ENCODE measurements at places on chromosomes 5 and 9.
A peak's percentile ranks its signal among the peaks of the same experiment; 100 is the strongest.

DNA sequence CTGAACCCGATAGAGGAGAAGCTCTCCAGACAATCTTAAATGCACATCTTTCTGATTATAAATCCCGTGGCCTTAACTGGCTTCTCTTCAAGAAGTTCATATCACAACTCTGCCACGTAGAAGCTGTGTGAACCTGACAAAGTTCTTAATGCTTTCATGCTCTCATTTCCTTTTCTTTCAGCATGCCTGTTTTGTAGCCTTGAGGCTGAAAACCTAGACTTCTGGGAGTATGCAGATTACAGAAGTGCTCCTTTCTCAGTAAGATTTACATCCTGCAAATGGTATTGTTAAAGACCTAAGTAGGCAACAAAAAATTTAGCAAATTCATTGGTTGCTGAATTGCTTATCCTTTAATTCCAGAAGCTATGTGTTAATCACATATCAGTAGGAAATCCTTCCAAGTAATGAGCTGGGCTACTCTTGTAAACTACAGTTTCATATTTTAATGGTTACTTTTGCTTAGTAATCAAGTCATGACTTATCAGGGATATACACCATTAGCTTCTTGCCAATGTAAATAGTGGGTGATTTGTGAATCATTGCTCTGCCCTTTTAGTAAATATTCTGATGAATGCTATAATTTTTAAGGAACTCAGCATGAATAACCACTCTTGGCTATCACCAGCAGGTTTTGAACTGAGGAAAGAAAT, 334.7 kb downstream of the FBXL7 start:
- DNase-seq, result no peak

DNA sequence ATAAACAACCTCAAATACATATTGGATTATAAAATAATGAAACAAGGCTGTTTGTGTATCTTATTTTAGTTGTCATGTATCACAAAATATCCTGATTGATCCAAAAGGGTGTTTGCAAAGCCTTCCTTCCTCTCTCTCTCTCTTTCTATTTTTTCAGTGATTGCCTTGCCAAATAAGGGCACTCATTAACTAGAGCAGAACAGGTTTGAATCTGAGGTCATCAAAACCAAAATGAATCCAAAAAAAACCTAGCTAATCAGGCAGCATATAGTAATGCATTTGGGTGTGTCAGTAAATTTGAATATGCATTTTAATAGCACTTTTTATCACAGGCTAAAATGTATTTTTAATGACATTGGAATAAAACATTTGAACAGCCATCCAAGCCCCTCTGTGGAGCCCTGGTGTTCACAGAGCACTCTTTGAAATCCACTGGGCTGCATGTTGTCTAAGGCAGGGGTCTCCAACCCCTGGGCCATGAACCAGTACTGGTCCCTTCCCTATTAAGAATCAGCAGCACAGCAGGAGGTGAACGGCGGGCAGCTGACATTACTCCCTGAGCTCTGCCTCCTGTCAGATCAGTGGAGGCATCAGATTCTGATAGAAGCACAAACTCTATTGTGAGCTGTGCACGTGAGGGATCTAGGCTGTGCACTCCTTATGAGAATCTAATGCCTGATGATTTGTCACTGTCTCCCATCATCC, 171.8 kb upstream of the RAI14 start:
- no peak for DNase-seq

- DNase-seq, result no peak
These were observed 124.3 kb downstream of the TLR4 start for GRCh38 chr9:117828466-117828865.

- DNase-seq, result no peak
These were observed 18.9 kb upstream of the UBLCP1 start for GRCh38 chr5:159244163-159244562.

- no peak for DNase-seq
These were observed 43.2 kb downstream of the WWC1 start for GRCh38 chr5:168334695-168335094.

- DNase-seq, result no peak
These were observed 419.5 kb upstream of the CTNND2 start for GRCh38 chr5:12323637-12324229.

DNA sequence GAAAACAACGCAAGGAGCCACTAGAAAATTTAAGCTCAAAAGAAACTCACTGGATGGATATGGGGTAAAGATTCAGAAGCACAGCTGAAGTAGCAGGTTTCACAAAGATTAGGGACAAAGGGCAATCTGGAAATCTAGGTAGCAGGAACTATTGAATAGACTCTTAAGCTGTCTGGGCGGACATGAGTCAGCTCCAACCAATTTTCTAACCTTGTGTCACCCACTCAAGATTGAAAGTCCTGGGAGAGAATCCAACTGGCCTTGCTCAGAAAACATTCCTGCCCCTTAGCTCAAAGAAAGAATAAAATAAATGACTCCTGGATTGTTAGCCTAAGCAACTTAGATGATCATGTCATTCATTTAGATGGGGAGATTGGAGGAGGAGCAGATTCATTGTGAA, 69.2 kb downstream of the STK32A start:
- no peak for DNase-seq

DNA sequence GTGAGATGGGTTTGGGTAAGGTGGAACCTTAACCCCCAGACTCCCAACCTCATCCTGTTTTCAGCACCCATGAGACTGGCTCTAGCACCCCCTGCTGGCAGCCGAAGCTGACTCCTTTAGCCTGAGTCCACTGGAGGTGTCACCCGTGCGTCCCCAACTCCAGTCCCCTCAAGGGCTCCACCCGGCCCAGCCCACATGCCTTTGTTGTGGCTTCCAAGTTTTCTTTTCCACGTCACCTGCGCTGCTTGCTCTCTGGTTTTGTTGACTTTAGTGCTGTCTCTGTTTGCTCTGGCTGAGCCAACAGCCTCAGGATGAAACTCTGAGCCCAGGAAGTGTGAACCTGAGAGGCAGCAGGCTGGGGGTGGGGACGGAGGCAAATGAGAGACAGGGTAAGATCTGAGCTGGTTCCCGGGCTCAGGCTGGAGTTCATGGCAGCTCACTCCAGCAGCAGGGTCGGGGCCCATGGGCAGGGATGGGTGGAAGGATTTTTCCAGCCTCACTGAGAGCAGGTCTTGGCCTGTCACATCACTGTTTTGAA, 13.2 kb upstream of the AQP7 start:
- DNase-seq, result peak; percentile 30

GRCh38 chr5:31809050-31809870, 170.3 kb downstream of the PDZD2 start:
- DNase-seq, result peak; percentile 69

- no peak for DNase-seq
These were observed 57.9 kb downstream of the PLCXD3 start for GRCh38 chr5:41452506-41452905.

GRCh38 chr5:78757269-78758053, 108.9 kb upstream of the LHFPL2 start:
- no peak for DNase-seq

GRCh38 chr5:126987271-126987899, 43.0 kb downstream of the MARCHF3 start:
- no peak for DNase-seq

DNA sequence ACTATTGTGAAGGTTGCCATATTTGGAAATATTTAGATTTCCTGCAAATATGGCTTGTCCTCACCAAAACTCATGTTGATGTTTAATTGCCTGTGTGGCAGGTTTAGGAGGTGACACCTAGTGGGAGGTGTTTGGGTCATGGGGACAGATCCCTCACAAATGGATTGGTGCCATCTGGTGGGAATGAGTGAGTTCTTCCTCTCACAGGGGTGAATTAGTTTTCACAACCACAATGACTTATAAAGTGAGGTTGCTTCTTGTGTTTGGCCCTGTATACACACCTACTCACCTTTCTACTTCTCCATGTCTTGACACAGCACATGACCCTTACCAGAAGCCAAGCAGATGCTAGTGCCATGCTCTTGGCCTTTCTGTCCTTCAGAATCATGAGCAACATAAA, 41.1 kb downstream of the ISOC1 start:
- no peak for DNase-seq

DNA sequence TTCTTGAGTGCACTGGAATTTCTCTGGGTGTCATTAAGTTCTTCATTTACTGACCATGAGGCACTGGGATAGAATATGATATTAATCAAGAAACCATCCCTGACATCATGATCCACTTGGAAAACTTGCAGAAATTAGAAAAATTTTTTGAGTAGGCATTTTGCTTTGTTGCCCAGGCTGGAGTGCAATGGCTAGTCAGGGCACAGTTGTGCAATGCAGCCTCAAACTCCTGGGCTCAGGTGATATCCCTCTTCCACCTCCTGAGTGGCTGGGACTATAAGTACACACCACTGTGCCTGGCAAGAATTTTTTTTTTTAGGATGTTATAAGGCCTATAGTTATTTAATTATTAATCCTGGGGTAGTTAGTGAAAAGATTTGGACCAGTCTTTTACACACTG, 106.5 kb downstream of the STK32A start:
- no peak for DNase-seq

DNA sequence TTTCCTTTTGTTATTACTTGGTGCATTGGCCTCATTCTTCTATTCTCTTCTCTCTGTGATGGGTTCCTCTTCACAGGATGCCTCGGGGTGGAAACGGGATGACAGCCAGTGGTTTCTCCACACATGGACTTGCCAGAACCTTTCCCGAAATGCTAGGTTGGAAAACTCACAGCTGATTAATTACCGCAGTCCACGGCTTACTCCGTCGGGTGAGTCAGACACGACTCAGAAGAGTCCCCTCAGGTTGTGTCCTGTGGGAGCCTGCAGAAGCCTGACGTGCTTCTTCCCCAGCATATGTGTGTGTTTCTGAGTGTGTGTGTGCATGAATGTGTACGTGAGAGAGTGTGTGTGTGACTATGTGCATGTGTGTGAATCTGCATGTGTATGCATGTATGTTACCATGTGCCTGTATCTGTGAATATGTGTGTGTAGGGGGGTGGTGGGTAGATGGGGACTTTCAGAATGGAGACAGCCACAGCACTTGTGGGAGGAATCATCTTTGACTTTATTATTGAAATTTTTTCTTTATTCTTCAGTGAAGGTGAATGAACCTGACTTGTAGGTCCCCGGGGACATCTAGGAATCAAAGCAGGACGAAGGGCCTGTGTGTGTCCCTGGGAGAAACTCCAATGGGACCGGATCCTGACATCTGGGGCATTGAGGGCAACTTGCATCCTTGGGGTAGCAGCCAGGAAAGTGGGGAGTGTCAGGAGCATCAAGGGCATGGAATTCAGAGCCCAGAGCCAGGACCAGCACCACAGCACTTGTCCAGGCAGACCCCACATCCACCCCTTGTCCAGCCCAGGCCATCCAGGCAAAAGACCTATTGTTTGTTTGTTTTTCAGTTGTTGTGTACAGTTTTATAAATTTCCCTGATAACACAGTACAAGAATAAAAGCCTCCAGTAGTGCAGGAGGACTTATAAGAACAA, 21.9 kb upstream of the MED10 start:
- no peak for DNase-seq

GRCh38 chr5:102018690-102019089, 277.4 kb downstream of the SLCO4C1 start:
- no peak for DNase-seq

GRCh38 chr9:110911659-110912418, 126.4 kb downstream of the LPAR1 start:
- no peak for DNase-seq

DNA sequence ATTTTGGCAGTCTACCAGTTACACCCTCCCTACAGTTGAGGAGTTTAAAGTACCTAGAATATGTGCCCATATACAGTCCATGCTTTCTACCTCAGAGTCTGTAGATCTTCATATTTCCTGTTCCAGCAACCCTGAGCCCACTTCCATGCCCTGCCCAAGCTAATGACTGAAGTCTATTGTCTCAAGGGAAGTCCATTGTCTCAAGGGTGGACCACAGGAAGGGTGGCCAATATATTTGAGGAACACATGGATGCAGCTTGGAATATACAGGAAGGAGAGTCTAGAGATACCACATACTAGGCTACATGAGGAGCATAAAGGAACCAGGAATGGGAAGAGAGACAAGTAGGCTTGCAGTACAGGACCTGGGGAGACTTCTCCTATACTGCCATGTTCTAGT, 274.4 kb downstream of the FER start:
- DNase-seq, result no peak

GRCh38 chr5:179219661-179220620, 125.3 kb downstream of the ADAMTS2 start:
- no peak for DNase-seq

DNA sequence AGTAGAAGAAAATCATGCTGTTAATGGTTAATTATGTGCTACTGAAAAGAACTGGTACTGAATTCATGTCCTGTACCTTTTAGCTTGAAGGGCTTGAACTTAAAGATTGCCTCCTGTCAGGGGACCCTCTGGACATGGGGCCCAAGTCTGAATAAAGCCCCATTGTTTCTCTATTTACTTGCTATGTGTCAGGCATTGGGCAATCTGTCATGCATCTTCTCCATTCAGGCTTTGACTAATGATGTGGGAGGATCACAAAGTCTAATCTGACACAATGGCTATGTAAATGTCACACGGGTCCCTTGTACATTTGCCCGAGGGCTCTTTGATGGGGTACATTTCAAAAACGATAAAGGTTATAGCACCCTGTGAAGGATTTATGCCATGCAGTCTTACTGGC, 64.0 kb upstream of the TUSC1 start:
- DNase-seq, result no peak

DNA sequence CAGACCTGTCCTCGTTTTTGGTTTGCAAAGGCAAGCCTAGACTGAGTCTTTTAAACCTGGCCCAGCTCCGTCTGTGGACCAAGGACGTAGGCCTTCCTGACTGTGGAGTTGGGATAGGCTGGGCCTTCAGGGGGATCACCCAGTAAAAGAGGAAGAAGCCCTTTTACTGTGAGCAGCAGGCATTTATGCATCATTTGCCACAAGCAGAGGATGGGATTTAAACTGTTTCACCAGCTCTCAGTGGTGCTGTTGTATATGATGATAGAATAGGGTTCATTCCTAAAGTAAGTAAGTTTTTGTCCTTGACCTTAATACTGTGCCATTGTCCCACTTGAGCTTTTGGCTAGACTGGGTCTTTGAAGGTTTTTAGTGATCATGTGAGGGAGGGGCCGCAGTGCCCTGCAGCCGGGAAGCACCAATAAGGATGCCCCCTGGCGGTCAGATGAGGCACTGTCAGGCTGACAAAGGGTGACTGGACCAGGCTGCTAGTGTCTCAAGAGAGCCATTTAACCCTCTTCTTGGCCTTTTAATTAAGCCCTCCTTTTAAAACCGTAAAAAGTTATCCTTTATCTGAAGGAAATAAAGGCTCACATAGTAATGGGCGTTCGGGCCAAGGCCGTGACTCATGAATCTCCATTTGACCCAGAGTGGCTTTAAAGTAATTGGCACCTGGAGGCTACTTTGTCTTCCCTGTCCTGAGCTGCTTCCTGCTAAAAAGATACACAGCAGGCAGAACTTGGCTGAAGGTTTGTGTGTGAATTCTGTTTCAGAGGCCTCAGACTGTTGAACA, 74.0 kb downstream of the UBAP1 start:
- DNase-seq, result peak; percentile 18

GRCh38 chr9:134619983-134620661, 21.5 kb upstream of the COL5A1 start:
- no peak for DNase-seq

GRCh38 chr9:84303061-84303460, 37.5 kb downstream of the SLC28A3 start:
- no peak for DNase-seq

- no peak for DNase-seq
These were observed 48.4 kb downstream of the GPR21 start for GRCh38 chr9:123081824-123082223.

Data from substantia nigra (tissue), 51 donors.